NCI-H2171 (cell line): ENCODE measurements at places on chromosomes 2 and 18.

DNA sequence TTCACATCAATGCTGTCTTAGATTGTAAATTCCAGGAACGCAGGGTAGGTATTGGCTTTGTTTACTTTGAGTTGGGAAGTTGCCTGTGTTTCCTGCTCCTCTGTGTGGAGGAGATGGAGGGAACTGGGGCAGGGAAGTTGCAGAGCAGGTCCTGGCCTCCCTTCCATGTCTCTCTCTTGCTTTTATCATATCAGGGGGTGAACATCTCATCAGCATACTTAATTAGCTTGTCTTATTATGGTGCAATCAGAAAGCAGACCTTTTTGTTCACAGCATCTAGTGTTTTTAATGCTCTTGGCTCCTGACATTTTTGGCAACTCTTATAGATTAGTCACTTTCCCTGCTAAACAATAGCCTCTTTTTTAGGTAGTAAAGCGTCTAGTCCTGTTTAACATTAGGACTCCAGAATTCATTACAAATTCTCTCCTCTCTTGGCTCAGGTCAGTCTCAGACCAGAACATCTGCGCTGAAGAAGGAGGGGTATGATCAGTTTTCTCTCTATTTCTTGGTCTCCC, 11.5 kb upstream of the DIPK1C start:
- no peak for DNase-seq

- no peak for DNase-seq
Measured at GRCh38 chr2:177842243-177842642, 230.3 kb downstream of the PDE11A start.

DNA sequence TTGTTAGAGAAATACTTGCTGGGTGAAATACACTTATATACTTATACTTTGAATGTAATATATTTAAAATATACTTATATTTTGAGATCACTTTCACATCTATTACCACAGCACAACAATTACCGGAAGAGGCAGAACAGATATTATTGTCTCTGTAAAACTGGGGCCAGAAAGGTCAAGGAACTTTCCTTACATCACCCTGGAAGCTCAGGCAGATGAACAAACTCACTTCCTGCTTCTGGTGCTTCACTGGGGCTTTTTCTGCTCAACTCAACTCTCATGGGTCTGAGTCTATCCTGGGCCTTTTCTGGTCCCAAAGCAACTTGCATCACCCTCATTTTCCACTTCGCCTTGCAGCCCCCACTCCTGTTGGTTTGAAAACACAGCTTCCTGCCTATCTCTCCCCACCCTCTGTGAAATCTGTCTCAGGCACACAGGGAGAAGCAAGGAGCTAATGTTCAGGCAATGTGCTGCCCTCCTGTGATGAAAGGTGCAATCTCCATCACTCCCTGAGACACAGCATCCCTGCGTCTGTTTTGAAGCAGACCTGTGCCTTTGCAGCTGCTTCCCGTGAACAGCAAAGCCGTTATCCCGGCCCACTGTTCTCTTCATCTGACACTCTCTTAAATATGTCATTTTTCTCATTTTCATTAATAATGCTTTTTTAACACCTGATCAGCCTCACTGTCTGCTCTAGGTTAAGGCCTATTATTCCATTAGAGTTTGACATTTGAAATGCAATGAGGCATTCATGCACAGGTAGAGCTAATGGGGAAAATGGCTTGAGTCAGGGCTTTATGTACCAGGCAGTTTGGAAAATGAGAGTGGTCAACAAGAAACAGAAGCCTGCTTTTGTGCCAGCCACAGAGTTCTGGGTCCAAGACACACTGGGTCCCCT, 251.9 kb upstream of the CHAC2 start:
- DNase-seq: no peak

DNA sequence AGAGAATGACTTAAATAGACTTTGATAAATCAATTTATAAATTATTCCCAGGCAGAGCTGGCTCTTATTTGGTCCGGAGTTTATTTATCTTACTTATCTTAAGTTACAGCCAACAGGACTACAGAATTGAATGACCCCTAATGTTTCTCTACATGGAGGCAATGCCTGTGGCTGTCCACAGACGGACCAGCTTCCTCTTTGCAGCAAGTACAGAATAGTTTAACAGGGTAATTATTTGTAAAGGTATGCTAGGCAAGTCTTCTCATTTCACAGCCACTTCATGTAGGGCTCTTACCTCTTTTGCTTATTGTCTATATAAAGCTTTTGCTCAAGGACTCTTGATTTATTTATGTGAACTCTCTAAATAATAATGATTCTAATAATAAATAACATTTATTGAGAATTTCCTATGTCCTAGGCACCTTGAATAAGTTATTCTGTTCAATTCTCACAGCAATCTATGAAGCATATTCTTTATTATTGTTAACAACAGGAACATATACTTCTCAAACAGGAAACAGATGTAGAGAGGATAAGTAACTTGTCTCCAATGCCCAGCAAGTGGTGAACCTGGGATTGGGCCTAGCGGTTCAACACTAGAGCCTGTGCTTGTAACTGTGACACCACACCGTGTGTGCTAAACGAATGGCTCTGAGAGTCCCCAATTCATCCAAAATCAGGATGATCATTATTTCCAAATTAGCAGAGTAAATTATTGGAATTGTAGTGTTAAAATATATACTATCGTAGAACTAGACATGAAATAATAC, 58.8 kb upstream of the NXPH2 start:
- no peak for DNase-seq

GRCh38 chr2:101984656-101985055, 7.1 kb upstream of the IL1R2 start:
- DNase-seq: no peak

DNA sequence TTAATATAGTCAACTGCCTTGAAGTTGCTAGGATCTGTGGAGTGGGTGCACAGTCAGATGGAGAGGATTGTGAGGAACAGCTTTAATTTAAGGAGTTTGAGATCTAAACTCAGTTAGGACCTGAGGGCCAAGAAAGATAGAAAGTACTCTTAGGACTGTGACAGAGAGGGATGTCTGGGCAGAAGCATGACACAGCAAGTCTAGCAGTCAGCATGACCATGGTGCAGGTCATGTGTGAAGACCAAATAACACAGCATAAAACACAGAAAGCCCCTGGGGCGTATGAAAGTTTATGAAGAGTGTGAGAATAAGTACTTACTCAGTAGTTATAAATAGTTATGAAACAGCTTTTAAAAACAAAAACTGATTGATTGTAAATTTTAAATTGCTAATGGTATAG, 107.2 kb downstream of the GALNT1 start:
- no peak for DNase-seq
